ENCODE measurements at places on chromosomes 7 and 10.

DNA sequence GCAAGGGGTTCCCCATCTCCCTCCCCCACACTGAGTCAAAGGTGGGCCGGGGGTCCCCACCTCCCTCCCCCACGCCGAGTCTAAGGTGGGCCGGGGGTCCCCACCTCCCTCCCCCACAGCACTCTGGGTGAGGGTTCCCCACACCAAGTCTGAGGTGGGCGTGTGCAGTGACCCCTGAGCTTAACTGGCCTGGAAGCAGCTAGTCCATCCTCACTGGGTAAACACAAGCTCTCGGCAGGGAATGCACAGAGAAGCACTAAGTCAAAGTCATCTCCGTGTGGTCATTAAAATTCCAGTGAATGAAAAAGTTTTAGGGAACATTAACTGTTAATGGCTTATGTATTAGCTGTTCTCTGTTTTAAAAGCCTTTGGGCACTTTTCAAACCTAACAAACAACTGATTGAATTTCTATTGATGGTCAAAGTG, 43.7 kb upstream of the PRKAR1B start:
- DNase-seq = no peak

DNA sequence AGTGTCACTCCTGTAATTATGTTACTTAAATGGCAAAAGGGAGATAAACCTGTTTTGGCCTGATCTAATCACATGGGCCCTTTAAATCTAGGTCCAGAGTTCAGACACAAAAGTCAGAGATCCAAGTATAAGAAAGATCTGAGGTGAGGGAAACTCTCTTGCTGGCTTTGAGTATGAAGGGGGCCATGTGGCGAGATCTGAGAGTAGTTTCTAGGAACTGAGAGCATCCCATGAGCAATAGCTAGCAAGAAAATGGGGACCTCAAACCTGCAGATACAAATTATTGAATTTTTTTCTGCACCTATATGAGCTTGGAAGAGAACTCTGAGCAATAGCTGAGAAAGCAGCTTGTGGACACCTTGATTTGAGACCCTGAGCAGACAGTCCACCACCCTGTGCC, 27.6 kb downstream of the ANKRD7 start:
- no peak for DNase-seq

DNA sequence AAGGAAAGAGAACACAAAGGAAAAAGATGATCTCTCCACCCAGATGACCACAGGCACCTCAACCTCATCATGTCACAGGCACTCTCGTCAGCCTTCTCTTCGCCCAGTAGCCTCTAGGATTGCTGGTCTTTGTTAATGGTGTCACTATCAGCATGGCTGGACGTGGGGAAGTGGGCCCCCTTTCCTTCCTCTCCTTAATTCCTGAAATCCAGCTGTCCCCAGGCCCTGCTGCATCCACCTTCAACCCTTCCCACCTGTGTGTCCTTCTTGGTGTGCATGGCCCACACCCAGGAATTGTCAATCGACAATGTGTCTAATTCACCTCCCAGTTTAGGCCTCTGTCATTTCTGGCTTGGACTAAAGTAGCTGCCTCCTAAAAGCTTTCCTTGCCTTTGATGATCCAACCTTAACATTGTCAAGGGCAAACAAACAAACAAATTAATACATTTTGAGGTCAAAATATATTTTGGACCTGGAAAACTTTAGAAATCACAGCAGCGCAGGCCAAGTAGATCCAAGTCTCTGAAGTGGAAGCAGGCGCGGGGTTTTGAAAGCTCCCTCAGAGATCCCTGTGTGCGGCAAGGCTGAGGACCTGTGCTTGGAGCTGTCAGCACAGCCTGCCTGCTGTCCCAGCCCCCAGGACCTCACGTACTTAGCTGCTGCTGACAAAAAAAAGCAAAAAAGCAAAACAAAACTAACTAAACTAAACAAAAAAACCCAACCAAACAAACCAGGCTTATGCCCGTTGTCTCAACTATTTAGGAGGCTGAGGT, 193.3 kb upstream of the LYZL2 start:
- DNase-seq = no peak

GRCh38 chr7:56046721-56047445, 4.4 kb downstream of the PSPH start:
- DNase-seq = no peak

GRCh38 chr7:73707045-73707631, 12.3 kb downstream of the STX1A start:
- DNase-seq = no peak

- no peak for DNase-seq
Observed at GRCh38 chr10:48878091-48878490, 61.5 kb downstream of the LRRC18 start.

DNA sequence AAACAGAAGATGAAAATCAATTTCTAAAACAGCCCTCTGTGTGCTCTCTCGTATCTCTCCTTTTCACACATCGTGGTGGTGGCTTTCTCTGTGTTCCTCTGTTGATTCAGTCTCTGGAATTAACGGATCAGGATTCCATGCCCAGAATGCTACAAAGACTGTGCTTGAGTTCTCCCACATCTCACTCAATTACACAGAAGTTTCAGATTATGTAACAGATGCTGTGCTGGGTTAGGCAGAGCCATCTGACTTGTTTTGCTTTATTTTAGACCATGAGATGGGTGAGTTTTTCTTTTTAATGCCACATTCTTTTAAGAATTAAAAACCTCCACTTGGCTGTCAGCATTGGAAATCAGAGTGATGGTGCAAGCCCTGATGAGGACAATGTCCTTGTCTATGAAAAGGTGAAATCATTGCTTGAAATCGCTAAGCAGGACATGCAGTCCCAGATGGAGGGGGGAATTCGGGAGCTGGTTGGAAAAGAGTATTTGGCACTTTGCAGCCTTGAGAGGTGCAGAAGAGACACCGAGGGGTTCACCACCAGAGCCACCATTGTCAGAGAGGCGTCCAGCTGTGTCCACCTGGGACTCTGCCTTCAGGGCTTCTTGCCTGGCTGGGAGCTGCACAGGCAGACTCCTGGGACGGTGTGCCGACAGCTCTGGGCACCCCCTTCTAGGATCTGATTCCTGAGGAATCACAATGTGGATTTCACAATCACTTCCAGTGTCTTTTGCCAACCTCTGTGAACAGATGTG, 80.4 kb downstream of the EGFR start:
- DNase-seq = no peak

DNA sequence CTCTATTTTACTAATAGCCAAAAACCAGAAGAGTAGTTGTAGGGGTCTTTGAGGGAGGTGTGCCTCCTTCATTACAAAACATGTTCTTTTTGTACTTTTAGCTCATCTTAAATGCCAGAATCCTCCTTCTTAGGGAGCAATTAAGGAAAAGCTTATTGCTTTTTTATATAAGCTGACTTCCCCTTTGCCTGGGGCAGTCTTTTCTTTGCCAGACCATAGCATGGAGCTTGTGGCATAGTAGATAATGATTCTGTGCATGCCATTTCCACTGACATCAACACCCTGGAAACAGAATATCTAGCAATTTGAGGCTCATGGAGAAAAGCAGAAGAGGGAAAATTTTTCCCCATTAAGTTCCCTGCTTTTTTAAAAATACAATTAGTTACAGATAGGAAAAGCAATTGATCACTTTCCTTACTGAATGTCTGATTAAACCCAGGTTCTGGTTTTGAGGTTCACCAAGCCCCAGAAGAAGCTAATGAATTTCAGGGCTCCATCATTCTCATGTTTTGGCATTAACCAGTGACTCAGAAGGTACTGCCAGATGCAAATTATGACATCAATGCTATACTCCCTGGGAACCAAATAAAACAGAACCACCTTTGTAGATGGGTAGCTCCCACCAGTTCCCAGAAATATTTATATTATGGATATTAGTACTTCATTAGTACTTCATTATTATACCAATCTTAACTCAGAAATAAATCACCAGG, 410.6 kb downstream of the KCNMA1 start:
- DNase-seq = no peak

DNA sequence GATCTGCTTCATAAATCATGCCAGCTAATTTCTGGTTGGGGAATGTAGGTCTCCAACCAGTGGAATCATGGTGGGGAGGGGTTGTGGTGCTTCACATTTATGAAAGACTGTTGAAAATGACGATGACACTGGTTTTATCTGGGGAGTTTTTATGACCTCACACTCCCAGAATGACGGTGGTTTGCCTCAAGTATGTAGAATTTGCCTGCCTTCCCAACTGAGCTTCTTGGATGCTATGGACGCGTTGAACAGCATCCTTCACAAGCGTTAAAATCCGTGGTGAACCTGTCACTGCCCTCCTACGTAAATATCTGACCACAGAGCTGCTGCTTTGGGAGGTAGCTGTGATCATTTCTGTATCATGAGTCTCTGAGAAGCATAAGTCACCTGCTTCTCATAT, 3.3 kb downstream of the INSYN2A start:
- DNase-seq = no peak

DNA sequence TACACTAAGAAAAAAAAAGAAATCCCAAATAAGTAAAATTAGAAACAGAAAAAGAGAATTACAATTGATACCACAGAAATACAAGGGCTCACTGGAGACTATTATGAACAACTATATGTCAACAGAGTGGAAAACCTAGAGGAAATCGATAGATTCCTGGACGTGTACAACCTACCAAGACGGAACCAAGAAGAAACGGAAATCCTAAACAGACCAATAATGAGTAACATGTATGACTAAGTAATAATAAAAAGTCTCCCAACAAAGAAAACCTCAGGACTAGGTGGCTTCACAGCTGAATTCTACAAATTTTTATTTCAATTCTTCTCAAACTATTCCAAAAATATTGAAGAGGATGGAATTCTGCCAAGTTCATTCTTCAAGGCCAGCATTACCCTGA, 13.9 kb downstream of the DIP2C start:
- DNase-seq = no peak

DNA sequence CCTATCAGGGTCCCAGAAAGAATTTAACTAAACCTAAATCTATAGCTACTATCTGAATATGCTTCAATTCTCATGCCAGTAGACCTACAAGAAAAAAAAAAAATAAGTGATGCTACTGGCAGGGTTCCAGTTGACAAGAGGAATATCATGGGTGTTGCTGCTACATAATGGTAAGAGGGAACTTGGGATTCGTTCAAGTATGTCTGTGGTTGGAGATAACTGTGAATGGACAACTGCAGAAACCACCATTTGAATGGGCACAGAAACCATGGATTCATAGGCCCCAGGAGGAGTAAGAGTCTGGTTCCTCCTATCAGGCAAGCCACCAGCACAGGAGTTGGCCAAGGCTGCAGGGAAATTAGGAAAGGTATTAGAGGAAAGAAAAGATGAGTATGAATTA, 287.6 kb upstream of the HGF start:
- DNase-seq = no peak

DNA sequence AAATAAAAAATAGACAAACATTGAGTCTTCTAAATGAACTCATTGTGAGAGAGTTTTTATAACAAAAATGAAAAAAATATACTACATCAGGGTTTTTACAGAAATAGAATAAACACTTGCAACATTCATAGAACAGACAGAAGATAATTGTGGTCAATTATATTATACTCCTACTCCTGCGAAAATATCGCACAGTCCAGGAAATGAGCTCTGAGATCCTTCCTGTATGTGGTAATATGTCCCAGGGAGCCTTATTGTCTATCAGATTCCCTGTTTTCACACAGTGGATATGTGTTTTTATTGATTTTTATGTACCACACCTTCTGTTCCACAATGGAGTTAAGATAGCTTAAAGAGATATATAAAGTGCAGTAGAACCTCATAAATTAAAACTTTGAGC, 27.5 kb upstream of the RELN start:
- no peak for DNase-seq

DNA sequence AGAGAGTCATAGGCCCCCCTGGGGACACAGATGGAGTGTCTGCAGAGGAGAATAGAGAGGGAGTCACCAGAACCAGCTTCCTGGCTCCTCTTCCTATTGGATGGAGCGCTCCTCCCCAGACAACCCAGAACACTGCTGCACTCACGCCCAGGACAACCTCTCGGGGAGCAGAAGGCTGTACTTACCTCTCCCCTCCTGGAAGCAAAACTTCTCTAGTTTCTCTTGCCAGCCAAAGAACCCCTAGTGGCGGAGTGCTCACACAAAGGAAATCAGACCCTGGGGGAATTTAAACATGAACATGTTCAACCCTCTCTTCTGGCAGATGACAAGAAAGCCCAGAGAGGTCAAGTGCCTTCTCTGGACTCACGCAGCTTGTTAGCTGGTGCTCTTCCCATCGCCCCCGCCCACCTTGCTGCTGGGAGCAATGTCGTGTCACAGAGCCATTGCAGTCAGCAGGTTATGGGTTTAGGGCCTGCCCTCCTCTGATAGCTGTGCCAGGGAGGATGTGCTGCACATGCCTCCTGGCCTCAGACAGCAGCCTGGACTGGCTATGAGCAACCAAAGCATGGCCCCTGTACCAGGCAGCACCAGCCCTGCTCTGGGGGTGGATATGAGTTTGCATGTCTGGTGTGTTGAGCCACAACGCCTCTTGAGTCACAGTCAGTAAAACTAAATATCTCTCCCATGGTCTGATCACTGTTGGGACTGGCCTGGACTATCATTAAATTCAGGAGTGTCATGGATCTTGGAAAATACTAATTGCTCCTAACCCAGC, 84.4 kb downstream of the SLIT1 start:
- DNase-seq = no peak

- DNase-seq = no peak
Observed at GRCh38 chr7:101880282-101881054, 63.0 kb downstream of the CUX1 start.

DNA sequence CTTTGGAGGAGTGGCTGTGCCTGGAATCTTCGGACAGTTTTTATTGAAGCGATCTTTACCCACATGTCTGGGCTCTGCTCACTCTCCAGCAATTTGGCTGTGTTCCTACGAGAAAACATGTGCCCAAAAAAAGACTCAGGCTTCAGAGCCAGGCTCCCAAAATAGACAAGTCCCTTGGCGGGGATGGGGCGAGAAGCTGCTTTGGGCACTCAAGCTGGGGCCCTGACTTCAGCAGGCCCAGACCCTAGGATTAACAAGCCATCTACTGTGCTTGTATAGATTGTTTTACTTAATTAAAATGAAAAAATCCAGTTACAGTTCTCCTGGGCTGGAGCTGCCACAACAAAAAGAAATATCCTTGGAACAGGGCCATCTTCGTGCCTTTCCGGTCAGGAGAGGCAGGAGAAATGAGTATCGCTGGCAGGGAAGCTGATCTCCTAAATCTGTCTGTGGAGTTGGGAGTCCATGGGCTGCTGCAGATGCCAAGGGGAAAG, 51.4 kb upstream of the PDCD4 start:
- no peak for DNase-seq

DNA sequence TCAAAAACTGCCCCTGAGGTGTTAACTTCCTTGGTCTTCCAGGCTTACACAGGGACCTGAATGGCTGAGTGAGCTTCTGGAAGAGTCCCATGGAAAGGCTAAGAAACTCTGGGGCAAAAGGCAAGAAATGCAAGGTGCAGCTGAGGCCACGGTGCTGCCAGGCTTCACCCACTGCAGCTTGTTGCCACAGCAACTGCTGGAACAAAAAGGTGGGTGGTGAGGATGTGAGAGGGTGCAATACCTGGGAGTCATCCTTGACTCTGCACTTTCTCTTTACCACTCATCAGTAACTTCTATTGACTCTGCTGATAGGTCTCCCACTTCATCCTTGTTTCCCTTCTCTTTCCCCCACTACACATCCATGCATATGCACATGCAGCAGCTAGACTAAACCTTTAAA, 258.6 kb downstream of the BMPER start:
- DNase-seq = no peak
